ENCODE measurements at places on chromosomes 5 and 9. TPM values are rescaled to one million over a fixed set of nuclear protein-coding genes. Genes with fewer than 3 reads are reported as not detected.

DNA sequence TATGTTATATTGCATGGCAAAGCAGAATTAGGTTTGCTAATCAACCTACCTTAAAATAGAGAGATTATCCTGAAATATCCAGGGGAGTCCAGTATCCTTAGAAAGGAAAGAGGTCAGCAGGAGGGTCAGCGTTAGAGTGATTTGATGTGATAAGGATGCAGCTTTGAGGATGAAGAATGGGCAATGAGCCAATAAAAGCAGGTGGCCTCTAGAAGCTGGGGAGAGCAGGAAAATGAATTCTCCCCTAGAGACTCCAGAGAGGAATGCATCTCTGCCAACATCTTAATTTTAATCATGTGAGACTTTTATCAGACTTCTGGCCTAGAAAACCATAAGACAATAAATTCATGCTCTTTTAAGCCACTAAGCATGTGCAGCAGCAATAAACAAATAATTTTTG lies 65.7 kb upstream of the SYK start:
- no peak for DNase-seq
- H3K27me3 ChIP-seq, result no peaks in the 10 kb centered on the region
- H3K4me3 ChIP-seq, result no peak overlapping the region
- no peaks in the 10 kb centered on the region for H3K4me1 ChIP-seq
- H3K36me3 ChIP-seq, result no peaks in the 10 kb centered on the region
- H3K27ac ChIP-seq, result no peak overlapping the region

GRCh38 chr5:41925555-41925951 lies 472 bp downstream of the FBXO4 start:
- H3K27me3 ChIP-seq, result no peaks in the 10 kb centered on the region
- peak; percentile 36 for DNase-seq
- peak overlapping the region; percentile 11 for H3K27ac ChIP-seq
- H3K4me1 ChIP-seq, result no peaks in the 10 kb centered on the region
- H3K36me3 ChIP-seq, result peaks cover 5% of the 10 kb centered on the region

GRCh38 chr9:21482213-21482612 lies at the start of gene IFNE:
Gene IFNE (minus strand): TSS chr9:21482313. CDS start chr9:21481694, 619 bp downstream.
- H3K4me1 ChIP-seq, result no peaks in the 10 kb centered on the region
- H3K36me3 ChIP-seq, result no peaks in the 10 kb centered on the region
- no peak within 1 kb of the TSS for H3K4me3 ChIP-seq
- no peak for DNase-seq
- H3K27me3 ChIP-seq, result no peaks in the 10 kb centered on the region

DNA sequence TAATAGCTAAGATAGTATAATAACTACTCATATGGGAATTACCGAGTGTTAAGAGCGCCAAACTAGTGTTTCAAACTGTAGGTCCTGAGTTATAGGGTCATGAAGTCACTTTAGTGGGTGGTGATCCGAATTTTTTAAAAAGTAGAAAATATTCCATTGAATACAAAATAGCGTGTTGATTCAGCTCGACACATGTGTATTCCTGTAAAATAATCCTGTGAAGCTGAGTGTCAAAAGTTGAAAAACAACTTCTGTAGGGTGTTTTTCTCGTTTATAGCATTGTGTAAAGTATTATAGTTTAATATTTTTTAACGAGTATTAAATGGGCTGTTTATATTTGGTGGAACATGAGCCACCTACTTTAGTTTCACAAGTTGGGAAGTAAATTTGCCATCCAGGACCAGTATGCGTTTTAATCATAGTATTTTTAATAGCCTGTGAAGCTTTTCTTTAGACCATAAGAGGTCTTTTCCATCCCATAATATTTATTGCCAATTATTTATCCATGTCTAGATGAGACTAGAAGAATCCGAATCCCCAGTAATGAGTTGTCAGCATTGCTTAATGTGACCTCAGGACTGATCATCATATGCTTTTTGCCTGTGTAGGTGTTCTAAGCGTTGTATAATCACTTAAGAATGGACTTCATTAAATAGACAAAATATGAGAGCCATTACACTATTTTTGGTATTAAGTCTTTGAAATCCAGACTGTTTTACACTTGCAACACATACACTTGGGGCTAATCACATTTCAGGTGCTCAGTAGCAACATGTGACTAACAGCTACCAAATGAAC lies 84.1 kb downstream of the PTPDC1 start:
- peaks cover 3% of the 10 kb centered on the region for H3K36me3 ChIP-seq
- peaks cover 20% of the 10 kb centered on the region for H3K4me1 ChIP-seq
- peak overlapping the region; percentile 96 for H3K4me3 ChIP-seq
- H3K27ac ChIP-seq, result peak overlapping the region; percentile 100
- H3K27me3 ChIP-seq, result no peaks in the 10 kb centered on the region
- DNase-seq, result no peak

GRCh38 chr5:142754031-142754430 lies 16.1 kb upstream of the ARHGAP26 start:
- DNase-seq, result no peak
- no peaks in the 10 kb centered on the region for H3K4me1 ChIP-seq
- H3K27ac ChIP-seq, result no peak overlapping the region
- no peak overlapping the region for H3K4me3 ChIP-seq
- H3K27me3 ChIP-seq, result no peaks in the 10 kb centered on the region

GRCh38 chr9:78291240-78291925 lies 5.5 kb upstream of the PSAT1 start:
- DNase-seq, result no peak
- no peaks in the 10 kb centered on the region for H3K36me3 ChIP-seq
- H3K4me1 ChIP-seq, result peaks cover 5% of the 10 kb centered on the region
- H3K27ac ChIP-seq, result no peak overlapping the region
- no peaks in the 10 kb centered on the region for H3K27me3 ChIP-seq

DNA sequence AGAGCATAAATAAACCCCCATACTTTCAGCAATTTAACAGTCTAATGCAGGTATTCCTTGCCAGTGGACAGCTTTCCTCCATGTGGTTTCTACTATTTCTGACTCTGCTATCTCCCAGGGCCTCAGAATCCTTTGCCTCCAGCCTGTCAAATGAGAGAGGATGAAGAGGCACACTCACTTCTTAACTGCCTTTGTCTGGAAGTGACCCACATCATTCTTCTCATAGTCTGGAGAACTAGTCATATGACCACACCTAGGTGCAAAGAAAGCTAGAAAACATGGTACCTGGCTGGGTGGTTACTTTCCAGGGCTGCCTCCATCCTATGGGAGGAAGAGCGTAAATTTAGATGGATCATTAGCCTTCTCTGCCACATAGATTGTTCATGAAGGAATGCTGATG lies 22.5 kb downstream of the PALM2AKAP2 start:
- DNase-seq, result no peak
- no peak overlapping the region for H3K4me3 ChIP-seq
- H3K27ac ChIP-seq, result peak overlapping the region; percentile 89
- peaks cover 59% of the 10 kb centered on the region for H3K4me1 ChIP-seq

DNA sequence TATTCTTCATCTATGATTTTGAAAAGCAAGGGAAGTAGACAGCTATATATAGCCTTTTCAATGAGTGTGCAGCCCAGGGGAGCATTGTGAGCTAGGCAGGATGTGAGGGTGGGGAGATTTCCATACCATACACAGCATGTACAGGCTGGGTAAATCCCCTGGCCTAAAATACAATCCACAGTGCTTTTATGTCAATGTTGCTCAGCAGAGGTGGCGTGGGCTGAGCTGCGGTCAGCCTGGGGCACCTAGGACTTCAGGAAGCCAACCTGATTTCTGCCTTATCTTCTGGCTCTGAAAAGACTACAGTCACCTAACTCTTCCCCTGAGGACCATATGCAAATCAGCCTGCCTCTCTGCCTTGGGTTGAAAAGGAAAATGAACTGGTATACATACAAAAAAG lies 6.3 kb upstream of the GARIN3 start:
- H3K36me3 ChIP-seq, result no peaks in the 10 kb centered on the region
- no peak overlapping the region for H3K4me3 ChIP-seq
- H3K27ac ChIP-seq, result no peak overlapping the region
- no peaks in the 10 kb centered on the region for H3K4me1 ChIP-seq
- H3K27me3 ChIP-seq, result no peaks in the 10 kb centered on the region
- no peak for DNase-seq

DNA sequence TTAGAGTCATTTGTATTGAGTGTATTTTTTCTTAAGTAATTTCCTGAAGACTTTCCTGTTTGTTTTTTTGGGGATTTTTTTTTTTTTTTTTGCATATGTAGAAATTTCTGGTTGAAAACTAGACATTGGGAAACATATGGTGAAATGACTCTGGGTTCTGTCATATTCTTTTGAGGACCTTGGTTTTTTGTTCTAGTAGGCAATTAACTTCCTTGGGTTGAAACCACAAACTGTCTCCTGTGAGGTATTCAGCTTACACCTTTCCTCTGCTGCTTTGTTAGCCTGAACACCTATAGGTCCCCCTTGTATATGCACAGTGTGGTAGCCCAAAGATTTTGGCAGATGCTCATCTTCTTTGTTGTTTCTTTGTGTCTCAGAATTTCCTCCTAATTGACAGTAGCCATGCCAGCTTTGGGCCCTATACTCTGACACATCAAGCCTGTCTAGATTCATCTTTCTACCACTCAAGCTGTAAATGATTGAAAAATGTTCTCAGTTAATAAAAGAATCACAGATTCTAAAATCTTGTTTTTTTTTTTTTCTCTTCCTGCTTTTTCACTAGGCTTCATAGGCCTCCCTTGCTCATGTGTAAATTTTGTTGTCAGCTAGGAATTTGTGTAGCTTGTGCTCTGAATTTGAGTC lies 140.6 kb downstream of the COMMD10 start:
- H3K4me1 ChIP-seq, result no peaks in the 10 kb centered on the region
- no peaks in the 10 kb centered on the region for H3K36me3 ChIP-seq
- no peak overlapping the region for H3K4me3 ChIP-seq
- H3K27me3 ChIP-seq, result no peaks in the 10 kb centered on the region

The TIGD6 gene
- 3.5 TPM for total RNA-seq

The PCDHGA4 gene
- 1.8 TPM for total RNA-seq

The BNC2 gene
- 0.54 TPM for total RNA-seq

The GPX8 gene
- 44.5 TPM for total RNA-seq

The LHX3 gene
- total RNA-seq, result not detected

The SLC25A2 gene
- total RNA-seq, result not detected

The PLEKHG4B gene
- total RNA-seq, result 20.1 TPM

All from cardiac muscle cell (in vitro differentiated cells and primary cell).